T follicular helper cell (primary cell): ENCODE measurements at places on chromosomes 11 and 22.

DNA sequence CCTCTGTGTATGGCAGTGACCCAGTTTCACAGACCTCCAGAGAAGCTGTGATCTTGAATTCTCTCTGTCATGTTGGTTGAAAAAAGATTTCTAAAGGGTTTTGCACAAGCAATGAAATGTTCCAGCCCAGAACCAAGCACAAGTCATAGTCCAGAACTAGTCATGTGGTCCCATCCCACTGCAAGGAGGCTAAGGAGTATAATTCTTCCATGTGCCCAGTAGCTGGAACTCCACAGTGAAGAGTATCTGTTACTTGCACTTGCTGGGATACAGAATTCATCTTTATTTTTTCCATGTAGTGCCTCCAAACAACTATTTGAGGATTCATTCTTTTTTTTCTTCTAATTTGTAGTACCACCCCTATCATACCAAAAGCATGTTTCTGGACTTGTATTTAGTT lies 9.9 kb upstream of the MMP8 start:
- DNase-seq: no peak

- no peak for DNase-seq
Measured at GRCh38 chr11:122327528-122327927, 211.5 kb upstream of the BLID start.

DNA sequence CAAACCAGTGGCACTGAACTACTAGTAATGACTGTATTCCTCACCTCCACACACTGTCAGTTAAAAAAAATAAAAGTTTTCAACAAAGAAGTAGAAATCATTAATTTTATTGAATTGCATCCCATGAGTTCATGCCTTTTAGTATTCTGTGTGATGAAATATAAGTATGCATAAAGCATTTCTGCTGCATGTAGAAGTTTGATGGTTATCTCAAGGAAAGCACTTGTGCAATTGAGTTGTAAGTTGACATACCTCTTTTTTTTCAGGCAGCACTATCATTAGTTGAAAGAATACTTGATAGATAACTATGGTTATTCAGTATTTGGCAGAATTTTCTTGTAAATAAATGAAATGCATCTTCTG lies 104.4 kb downstream of the STIM1 start:
- no peak for DNase-seq

- no peak for DNase-seq
Measured at GRCh38 chr11:103051151-103051801, 40.7 kb downstream of the DCUN1D5 start.

- no peak for DNase-seq
Measured at GRCh38 chr11:96222102-96222501, 120.9 kb downstream of the MAML2 start.

DNA sequence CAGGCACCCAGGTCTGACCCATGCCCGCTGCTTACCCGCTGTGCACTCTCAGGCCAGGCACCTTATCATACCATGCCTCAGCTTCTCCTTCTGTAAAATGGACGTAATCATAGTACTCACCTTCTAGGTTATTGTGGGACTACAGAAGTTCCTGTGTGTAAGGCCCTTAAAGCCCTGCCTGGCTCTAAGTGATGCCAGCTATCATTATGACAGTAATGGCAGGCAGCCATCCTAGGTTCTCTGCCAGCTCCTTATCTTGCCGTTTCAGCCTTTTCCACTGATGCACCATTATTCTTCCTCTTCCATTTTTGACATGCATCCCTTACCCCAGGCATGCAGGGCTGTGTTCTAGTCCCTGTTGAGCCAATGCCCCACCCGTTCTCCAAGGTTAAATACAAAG lies 57.9 kb downstream of the DBX1 start:
- no peak for DNase-seq

- DNase-seq: no peak
Measured at GRCh38 chr11:1308743-1309497, 512 bp downstream of the TOLLIP start.

GRCh38 chr22:30968015-30968923 lies at the start of gene MORC2:
Gene MORC2, minus strand, starts transcription at chr22:30968774. Its CDS starts 885 bp downstream, at chr22:30967889.
- no peak for DNase-seq
